ENCODE measurements at places on chromosomes 7 and 10. TPM values are rescaled to one million over a fixed set of nuclear protein-coding genes. Genes with fewer than 3 reads are reported as not detected.

- DNase-seq, result no peak
Observed at GRCh38 chr10:101142533-101143344, 11.6 kb downstream of the TLX1 start.

- no peak for DNase-seq
Observed at GRCh38 chr10:18268005-18268404, 127.8 kb downstream of the CACNB2 start.

TDRD1 gene
- total RNA-seq, result not detected

FAM131B gene
- total RNA-seq, result 17.6 TPM

- DNase-seq, result no peak
Observed at GRCh38 chr10:117419921-117420320, 44.7 kb upstream of the PDZD8 start.

SKIDA1 gene
- total RNA-seq, result not detected

DNA sequence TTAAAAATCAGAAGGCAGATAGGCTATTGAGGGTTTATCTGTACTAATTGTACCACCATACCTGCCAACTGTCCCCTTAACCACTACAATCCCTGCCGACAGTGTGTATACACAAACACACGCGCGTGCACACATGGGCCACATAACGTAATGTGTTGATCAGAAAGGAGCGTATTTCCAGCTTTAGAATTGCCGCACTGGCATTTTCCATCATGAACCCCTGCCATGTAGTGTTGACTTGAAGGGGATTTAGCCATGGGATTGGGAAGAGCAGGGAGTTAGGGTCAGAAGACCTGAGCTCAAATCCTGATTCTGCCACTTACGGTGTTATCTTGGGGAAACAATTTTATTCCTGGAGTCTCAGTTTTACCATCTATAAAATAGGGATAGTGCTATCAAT lies 158.9 kb downstream of the TCF7L2 start:
- no peak for DNase-seq

DNA sequence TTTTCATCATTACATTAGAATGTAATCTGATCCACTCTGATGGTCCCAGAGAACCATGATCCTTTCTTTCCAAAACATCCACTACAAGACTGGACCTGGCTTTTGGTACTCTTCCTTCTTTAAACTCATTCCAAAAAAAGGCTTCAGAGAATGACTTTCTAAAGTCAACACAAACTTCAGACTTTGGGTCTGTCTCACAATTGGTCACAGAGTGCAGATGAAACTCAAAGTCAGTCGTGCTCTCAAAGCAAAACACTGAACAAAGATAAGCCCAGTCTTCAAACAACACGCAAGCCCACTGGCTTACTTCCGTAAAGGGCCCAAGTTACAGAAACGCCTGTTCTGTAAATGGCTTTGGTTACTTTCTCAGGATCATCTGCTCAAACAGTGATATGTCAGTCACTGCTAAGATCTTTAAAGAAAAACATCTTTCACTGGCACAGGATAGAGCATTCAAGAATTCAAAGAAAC lies 250.9 kb upstream of the MKLN1 start:
- no peak for DNase-seq
